ENCODE measurements at places on chromosomes 5 and 9.

DNA sequence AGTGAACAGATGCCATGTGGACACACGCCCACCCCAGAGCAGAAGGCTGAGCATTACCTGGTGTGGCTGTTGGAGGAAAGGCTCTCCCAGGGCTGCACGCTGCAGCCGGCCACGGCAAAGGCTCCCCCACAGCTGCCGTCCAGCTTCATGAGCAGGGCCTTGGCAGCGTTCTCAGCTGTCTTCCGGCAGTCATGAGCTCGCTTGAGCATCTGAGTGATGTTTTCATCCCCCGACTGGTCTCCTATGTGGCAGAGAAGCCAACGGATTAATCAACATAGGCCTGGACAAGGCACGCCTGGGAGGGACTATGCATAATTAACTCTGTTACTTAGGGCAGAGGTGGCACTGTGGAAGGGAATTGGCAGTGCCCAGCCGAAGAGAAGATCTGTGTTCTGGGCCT, 87.3 kb downstream of the DCP2 start:
- DNase-seq, result no peak

GRCh38 chr5:27275345-27275744, 237.0 kb upstream of the CDH9 start:
- no peak for DNase-seq

DNA sequence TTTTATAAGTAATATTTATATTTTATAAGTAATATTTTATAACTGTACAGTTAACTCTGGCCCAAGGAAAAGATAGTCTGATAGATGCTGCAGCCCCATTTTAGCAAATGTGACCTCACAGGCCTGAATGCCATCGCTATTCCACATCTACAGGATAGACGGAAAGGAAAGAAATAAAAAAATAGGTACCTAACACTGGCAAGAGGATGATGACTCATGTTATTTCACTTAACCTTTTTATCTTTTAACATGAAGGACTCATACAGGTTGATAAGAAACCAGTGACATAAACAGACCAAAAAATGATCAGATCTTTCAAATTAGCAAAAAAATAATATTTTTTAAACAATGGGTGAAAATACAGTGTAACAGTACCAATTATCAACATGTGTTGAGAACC, 2.7 kb downstream of the CD274 start:
- no peak for DNase-seq

- no peak for DNase-seq
These were observed 115.9 kb upstream of the DAPK1 start for GRCh38 chr9:87381746-87382145.

DNA sequence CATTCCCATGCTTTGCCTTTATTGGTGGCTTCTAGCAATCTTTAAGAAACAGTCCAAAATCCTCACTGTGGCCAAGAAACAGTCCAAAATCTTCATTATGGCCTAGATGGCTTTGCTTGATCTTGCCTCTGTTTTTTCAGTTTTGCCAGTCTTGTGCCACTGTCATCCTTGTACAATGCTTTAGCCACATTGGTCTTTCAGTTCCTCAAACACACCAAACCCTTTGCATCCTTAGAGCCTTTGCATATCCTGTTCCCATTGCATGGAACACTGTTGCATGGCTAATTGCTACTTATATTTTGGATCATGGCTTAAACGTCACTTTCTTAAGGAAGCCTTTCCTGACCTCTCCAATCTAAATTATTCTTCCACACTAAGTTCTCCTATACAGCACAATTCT, 22.1 kb downstream of the MRRF start:
- DNase-seq, result peak; percentile 16

GRCh38 chr5:1292846-1293415, 1.9 kb downstream of the TERT start:
- no peak for DNase-seq

Data from GM10248 (cell line).